Esophagus muscularis mucosa (tissue), 4 donors: ENCODE measurements at places on chromosomes 3 and 15. TPM values are rescaled to one million over a fixed set of nuclear protein-coding genes. Genes with fewer than 3 reads are reported as not detected.
A peak's percentile ranks its signal among the peaks of the same experiment; 100 is the strongest.

GRCh38 chr15:80188251-80188650, 35.5 kb downstream of the FAH start:
- no peaks in the 10 kb centered on the region for H3K27me3 ChIP-seq
- H3K4me1 ChIP-seq = no peaks in the 10 kb centered on the region

DNA sequence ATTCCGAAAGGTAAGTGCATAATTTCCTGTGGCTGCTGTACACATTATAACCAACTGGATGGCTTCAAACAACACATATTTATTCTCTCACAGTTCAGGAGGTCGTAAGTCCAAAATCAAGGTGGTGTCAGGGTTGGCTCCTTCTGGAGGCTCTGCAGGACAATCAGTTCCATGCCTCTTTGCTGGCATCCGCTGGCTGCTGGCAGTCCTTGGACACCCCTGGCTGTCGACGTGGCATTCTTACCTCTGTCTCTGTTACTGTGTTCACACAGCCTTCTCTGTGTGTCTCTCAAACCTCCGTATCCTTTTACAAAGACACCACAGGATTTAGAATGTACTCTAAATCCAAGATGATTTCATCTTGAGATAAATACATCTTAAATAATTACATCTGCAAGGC, 398.8 kb upstream of the ATP10A start:
- no peak overlapping the region for H3K27ac ChIP-seq
- peaks cover 8% of the 10 kb centered on the region for H3K4me1 ChIP-seq
- H3K36me3 ChIP-seq = no peaks in the 10 kb centered on the region
- DNase-seq = no peak

- no peaks in the 10 kb centered on the region for H3K4me1 ChIP-seq
- no peak overlapping the region for H3K4me3 ChIP-seq
- no peak overlapping the region for H3K27ac ChIP-seq
- no peak for DNase-seq
- no peaks in the 10 kb centered on the region for H3K27me3 ChIP-seq
- no peaks in the 10 kb centered on the region for H3K36me3 ChIP-seq
Observed at GRCh38 chr15:96750361-96750760, 419.9 kb downstream of the NR2F2 start.

GRCh38 chr3:184512621-184513020, 49.0 kb upstream of the EPHB3 start:
- H3K4me1 ChIP-seq = peaks cover 13% of the 10 kb centered on the region
- H3K4me3 ChIP-seq = no peak overlapping the region

DNA sequence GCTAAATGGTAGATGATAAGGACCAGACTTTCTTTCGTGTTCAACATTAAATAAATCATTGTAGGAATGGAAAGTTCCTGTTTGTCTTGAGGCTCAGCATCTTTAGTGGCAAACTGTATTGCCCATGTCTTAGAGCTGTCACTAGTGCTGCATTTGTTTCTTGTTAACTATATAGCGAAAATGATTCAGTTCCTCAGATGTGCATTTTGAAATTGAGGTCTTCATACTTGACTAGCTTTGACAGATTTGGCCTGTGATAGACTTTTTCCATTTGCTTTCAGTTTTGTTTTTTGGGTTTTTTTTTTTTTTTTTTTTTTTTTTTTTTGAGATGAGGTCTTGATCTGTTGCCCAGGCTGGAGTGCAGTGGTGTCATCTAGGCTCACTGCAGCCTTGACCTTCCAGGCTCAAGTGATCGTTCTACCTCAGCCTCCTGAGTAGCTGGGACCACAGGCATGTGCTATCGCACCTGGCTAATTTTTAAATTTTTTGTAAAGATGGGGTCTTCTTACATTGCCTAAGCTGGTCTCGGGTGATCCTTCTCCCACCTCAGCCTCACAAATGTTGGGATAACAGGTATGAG, 9.5 kb upstream of the RPLP1 start:
- H3K4me1 ChIP-seq = no peaks in the 10 kb centered on the region
- H3K27me3 ChIP-seq = no peaks in the 10 kb centered on the region
- H3K36me3 ChIP-seq = no peaks in the 10 kb centered on the region
- no peak overlapping the region for H3K4me3 ChIP-seq

Gene FHIT
- 5.7 TPM for total RNA-seq

Gene SEMA3G
- total RNA-seq = 27.9 TPM

GRCh38 chr3:195248281-195248680, 22.7 kb downstream of the XXYLT1 start:
- H3K27ac ChIP-seq = no peak overlapping the region
- peaks cover 22% of the 10 kb centered on the region for H3K4me1 ChIP-seq
- no peak for DNase-seq
- H3K4me3 ChIP-seq = no peak overlapping the region

Gene ZNF639
- 60.8 TPM for total RNA-seq

DNA sequence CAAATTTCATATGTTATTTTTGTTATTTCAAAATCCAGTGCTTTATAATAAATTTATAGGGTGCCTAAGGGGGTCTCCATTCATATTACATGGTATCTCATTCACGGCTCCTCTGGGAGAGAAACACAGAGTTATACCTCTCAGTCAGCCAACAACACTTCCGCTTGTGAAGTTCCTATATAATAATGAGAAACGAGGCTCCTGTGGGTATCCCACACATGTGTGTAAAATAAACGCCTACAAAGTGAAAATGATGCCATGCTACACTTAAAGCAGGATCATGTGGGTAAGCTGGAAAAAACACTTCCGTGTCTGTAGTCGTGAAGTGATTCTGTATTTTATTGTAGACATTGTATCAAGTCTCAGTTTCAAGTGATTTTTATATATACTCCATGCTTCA, 218.8 kb upstream of the ICE2 start:
- H3K4me3 ChIP-seq = no peak overlapping the region
- no peak for DNase-seq
- H3K36me3 ChIP-seq = no peaks in the 10 kb centered on the region

DNA sequence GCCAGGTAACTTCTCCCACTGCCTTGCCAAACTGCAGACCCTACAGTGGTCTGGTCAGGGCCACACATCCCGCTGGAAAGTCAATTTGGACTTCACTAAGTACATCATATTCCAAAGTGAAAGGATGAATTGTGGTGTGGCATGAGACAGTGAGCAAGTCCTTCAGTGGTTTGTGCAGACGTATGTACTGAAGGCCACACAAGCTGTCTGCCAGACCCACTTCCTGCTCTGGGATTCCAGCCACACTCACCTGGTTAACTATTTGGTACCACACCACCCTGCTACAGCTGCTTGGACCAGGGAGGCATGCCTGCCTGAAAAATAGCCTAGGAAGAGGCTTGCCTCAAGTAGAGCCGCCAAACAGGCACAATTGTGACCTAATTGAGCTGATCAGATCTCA, 94.1 kb upstream of the STRIT1 start:
- H3K4me3 ChIP-seq = no peak overlapping the region
- peaks cover 13% of the 10 kb centered on the region for H3K4me1 ChIP-seq
- no peaks in the 10 kb centered on the region for H3K27me3 ChIP-seq
- H3K27ac ChIP-seq = no peak overlapping the region
- no peaks in the 10 kb centered on the region for H3K36me3 ChIP-seq

DNA sequence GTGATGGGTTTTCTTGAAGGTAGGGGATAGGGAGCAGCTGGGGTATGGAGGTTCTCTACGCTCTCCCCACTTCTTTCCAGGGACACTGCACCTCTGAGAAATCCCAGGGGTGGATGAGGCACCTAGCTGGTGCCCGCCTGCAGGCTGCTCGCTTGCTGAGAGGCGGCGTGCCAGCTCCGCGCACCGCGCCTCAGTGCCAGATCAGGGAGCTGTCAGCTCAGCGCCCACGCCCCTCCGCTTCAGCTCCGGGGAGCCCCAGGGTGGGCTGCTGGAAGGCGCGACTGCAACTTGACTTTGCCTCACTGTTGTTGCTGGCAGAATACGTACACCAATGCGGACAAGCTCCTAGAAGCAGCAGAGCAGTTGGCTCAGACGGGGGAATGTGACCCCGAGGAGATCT, 345.7 kb upstream of the UMPS start:
- no peaks in the 10 kb centered on the region for H3K27me3 ChIP-seq
- no peak overlapping the region for H3K4me3 ChIP-seq
- DNase-seq = no peak
- no peaks in the 10 kb centered on the region for H3K4me1 ChIP-seq
- no peak overlapping the region for H3K27ac ChIP-seq

DNA sequence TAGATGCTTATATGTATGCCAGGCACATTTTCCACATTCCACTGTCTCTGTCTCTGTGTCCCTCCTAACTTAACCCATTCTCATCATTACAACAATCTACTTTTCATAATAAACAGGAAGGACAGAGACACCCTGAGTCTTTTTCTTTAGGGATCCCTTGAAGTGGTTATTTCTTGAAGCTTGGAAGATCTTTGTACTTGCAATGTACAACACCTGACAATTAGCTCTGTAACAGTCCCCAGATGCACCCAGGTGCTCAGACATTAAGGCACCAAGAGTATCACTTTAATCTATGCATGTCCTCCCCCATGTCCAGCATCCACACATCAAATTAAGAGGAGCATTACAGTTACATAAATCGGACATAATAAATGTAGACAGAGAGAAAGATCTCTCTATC, 309.6 kb upstream of the KCNH8 start:
- no peak overlapping the region for H3K27ac ChIP-seq
- no peaks in the 10 kb centered on the region for H3K4me1 ChIP-seq
- no peak for DNase-seq
- H3K4me3 ChIP-seq = no peak overlapping the region
- no peaks in the 10 kb centered on the region for H3K27me3 ChIP-seq

GRCh38 chr3:85781806-85782205, 823.0 kb downstream of the CADM2 start:
- no peak for DNase-seq
- H3K36me3 ChIP-seq = no peaks in the 10 kb centered on the region
- no peaks in the 10 kb centered on the region for H3K27me3 ChIP-seq
- H3K27ac ChIP-seq = no peak overlapping the region
- H3K4me3 ChIP-seq = no peak overlapping the region

GRCh38 chr15:50906954-50907600, 1.4 kb upstream of the AP4E1 start:
- no peak for DNase-seq
- H3K4me1 ChIP-seq = peaks cover 33% of the 10 kb centered on the region
- H3K27ac ChIP-seq = peak overlapping the region; percentile 95
- H3K36me3 ChIP-seq = peaks cover 7% of the 10 kb centered on the region
- H3K4me3 ChIP-seq = peak overlapping the region; percentile 93
- H3K27me3 ChIP-seq = no peaks in the 10 kb centered on the region

DNA sequence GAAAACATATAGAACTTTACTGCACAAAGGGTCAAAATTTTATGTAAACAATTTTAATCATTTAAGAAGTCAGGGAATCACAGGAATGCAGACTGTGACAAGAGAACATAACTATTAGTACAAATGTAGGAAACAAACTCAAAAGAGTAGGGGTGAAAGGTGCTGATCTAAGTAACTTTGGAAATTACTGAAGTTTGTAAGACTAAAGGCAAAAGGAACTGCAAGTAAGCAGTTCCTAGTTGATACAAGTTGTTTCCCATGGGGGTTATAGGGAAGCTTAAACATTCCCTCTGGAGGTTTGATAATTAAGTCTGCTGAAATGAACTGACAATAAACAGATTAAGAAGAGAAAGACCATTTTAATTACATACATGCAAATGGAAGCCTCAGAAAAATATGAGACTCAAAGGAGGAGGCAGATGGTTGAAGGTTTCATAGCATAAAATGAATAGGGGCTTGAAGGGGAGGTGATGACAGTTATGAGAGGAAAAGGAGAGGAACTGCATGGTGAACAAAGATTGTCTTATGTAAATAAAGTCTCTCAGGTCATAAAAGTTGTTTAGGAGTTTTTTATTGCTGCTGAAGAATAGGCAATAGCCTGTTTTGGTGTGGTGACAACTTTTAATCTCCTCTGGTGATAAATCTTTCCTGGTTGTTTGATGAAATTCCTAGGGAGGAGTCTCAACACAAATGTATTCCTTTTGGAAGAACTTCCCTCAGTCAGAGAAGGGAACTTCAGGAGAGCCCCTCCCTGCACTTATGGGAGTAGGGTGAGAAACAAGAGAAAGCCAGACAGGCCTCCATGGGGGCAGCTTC, 17.1 kb downstream of the SETMAR start:
- H3K4me1 ChIP-seq = peaks cover 10% of the 10 kb centered on the region
- no peak overlapping the region for H3K4me3 ChIP-seq
- peaks cover 12% of the 10 kb centered on the region for H3K36me3 ChIP-seq
- no peaks in the 10 kb centered on the region for H3K27me3 ChIP-seq
- H3K27ac ChIP-seq = no peak overlapping the region
- no peak for DNase-seq

Gene EAF2
- 2.1 TPM for total RNA-seq

DNA sequence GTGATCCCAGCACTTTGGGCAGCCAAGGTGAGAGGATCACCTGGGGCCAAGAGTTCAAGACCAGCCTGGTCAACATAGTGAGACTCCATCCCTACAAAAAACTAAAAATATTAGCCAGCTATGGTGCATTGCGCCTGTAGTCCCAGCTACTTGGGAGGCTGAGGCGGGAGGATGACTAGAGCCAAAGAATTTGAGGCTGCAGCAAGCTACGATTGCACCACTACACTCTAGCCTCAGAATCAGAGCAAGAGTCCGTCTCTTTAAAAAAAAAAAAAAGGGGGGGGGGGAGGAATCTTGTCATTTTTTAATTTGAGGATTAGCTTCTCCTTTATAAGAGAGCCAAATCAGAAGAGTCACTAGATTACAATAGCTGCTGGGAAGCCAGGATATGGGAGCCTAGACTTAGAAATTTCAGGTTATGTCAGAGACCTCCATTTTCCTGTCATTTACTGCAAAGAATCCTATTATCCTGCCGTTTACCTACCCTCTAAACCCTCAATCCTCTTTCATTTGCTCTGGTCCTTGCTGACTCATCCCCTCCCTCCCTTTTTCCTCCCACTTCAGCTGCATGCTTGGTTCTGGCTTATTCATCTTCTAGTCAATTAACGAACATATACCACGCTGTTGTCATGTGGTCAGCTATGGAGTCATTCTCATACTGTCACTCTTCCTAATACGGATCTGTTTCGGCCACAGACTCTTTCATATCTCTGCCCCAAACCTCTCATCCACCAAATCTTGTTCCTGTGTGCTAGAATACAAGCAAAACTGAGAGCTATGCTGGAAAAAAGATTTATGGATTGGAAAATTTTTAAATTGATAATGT, 83.8 kb upstream of the PPIB start:
- H3K27ac ChIP-seq = no peak overlapping the region
- peaks cover 20% of the 10 kb centered on the region for H3K4me1 ChIP-seq
- no peaks in the 10 kb centered on the region for H3K36me3 ChIP-seq
- H3K27me3 ChIP-seq = no peaks in the 10 kb centered on the region

DNA sequence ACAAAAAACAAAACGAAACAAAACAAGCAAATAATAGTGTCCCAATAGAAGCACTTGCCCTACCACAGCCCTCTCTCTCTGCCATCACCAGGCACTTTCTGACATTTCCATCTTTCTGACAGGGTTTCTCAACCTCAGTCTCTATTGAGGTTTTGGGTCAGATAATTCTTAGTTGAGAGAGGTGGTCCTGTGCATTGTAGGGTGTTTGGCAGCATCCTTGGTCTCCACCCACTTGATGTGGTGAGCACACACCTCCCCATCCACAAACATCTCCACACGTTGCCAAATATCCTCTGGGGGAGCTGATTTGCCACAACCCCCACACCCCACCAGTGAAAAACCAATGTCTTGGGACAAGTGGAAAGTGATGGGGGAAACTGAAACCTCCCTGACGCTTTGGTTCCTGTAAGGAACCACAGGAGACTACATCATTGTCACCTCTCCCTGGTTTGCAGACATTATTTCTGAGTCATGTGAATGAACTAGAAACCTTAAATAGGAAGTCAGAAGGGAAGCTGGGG, 733.7 kb upstream of the CFAP20DC start:
- H3K4me3 ChIP-seq = no peak overlapping the region
- no peaks in the 10 kb centered on the region for H3K27me3 ChIP-seq
- no peak for DNase-seq
- H3K36me3 ChIP-seq = no peaks in the 10 kb centered on the region

Gene NLGN1
- 16.8 TPM for total RNA-seq
